Dermis lymphatic vessel endothelial cell (primary cell): ENCODE measurements at places on chromosomes 16 and 17. TPM values are rescaled to one million over a fixed set of nuclear protein-coding genes. Genes with fewer than 3 reads are reported as not detected.

Gene EXOC3L1
- 47.2 and 80.1 TPM in 2 replicates for total RNA-seq

Gene GAS7
- total RNA-seq = 6.5 and 9.5 TPM in 2 replicates

Gene PPM1D
- 25.3 and 32.6 TPM in 2 replicates for total RNA-seq

Gene C17orf58
- 20.7 and 27.7 TPM in 2 replicates for total RNA-seq

Gene HSPB9
- total RNA-seq = under 0.01 TPM in 1 of 2 replicates, not detected in the other

Gene ATP2C2
- total RNA-seq = not detected in 2 replicates

Gene AIPL1
- total RNA-seq = not detected in 2 replicates

Gene CCL1
- not detected in 2 replicates for total RNA-seq

Gene KRTAP9-8
- total RNA-seq = not detected in 2 replicates

Gene MSRB1
- total RNA-seq = 8.4 and 11.8 TPM in 2 replicates

Gene TBC1D3G
- total RNA-seq = not detected in 2 replicates

Gene DNASE1L2
- 0.22 and 0.26 TPM in 2 replicates for total RNA-seq

Gene CTF1
- 0.09 and 0.33 TPM in 2 replicates for total RNA-seq

Gene VAT1L
- total RNA-seq = 0.11 TPM in 1 of 2 replicates, not detected in the other

Gene CDRT15
- not detected in 2 replicates for total RNA-seq

Gene RHBDL1
- total RNA-seq = 0.17 TPM in 1 of 2 replicates, not detected in the other

Gene TERB1
- under 0.01 and 0.09 TPM in 2 replicates for total RNA-seq

Gene CAPNS2
- total RNA-seq = 0.09 and 0.11 TPM in 2 replicates

Gene RAB40B
- 6.8 and 7.4 TPM in 2 replicates for total RNA-seq

Gene VTN
- under 0.01 and 0.22 TPM in 2 replicates for total RNA-seq

Gene KLHL10
- under 0.01 TPM in 2 replicates for total RNA-seq

Gene KIF2B
- total RNA-seq = not detected in 2 replicates

Gene CLEC19A
- under 0.01 TPM in 1 of 2 replicates, not detected in the other for total RNA-seq

Gene KREMEN2
- under 0.01 TPM in 1 of 2 replicates, not detected in the other for total RNA-seq

Gene COG4
- 56.2 and 61.7 TPM in 2 replicates for total RNA-seq

Gene QPRT
- total RNA-seq = 0.65 TPM in 1 of 2 replicates, not detected in the other
